ENCODE measurements at places on chromosomes 4 and X. TPM values are rescaled to one million over a fixed set of nuclear protein-coding genes. Genes with fewer than 3 reads are reported as not detected.
A peak's percentile ranks its signal among the peaks of the same experiment; 100 is the strongest.

DNA sequence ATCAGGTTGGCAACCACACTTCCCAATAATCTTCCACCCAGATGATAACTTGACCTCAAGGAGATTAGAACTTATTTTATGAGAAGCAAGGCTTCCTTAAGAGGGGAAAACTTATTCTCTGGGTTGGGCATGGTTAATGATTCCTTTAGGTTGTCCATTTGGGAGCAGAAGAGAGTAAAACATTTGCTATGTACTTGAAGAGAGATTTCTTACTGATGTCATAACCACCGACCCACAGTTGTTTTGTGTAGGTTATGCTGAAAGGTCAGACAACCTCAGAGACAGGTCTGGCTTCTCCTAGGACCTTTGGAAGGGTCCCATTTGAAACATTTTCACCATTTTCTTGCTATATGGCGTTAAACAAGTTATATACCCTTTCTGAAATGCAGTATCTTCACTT, 56.1 kb downstream of the FAM114A1 start:
- no peak for DNase-seq

DNA sequence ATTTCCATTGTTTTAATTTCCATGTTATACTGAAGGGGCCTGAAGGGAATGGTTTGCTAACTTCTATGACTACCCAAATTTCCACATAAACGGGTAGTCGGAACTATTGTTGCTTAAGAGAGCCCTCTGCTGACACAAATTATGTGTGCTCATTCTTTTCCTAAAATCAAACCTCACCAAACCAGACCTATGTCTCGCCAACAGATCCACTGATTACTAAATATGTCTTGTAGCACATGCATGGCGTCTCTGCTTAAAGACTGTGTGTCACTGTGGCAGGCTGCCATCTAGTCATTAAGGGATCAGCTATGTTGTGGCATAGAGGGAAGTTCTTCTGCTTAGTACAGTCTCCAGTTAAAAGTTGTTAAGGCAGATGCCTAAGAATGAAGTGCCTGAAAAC, 25.1 kb downstream of the PIR start:
- no peak for DNase-seq

DNA sequence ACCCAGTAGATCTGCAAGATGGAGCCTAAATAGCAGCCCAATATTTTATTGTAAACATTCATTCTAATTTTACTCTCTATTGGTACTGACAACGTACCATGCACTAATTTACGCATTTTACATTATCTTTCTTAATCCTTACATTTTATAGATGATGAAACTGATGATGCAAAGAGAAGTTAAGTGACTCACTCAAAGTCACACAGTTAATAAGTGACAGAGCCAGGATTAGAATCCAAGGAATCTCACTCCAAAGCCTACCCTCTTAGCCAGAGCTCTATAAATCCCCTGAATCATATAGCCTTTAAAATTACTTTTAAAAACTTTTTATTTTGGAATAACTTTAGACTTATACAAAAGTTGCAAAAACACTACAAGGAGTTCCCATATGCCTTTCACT, 37.6 kb downstream of the PHKA1 start:
- DNase-seq, result no peak

TCEAL1 gene
- total RNA-seq, result 25.2 TPM

DNA sequence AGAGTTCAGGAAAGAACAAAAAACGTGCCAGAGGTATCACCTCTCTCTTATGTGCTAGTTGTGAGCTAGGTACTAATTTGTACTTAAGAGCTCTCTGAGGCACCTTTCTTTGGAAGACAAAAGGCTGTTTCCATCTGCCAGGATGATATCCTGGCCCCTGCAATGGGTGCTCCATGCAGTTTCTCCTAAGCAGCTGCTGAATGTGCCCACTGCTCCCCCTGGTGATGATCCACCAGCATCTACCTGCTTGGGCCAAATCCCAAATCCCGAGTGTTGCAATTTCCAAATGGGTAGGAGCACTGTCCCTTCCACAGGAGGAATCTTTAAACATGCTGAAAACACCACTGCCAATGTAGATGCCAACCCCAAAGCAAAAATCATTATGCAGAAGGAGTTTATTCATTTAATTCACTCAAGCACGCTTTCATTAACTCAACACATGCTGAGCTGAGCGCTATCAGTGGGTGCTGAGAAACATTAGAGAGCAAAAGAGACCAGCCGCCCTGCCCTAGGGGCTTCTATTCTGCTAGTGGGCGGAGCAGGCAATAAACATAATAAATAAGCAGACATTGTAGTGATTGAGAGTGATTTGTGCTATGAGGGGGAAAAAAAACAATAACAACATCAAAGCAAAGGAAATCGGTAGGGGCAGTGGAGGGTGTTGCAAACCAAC, 69.6 kb upstream of the C4orf50 start:
- peak; percentile 29 for DNase-seq

GRCh38 chrX:8323356-8323755, 141.3 kb upstream of the VCX3B start:
- DNase-seq, result no peak

OTUD4 gene
- total RNA-seq, result 44.2 TPM

- DNase-seq, result no peak
Measured at GRCh38 chrX:70253377-70254062, 6.5 kb downstream of the P2RY4 start.

- DNase-seq, result no peak
Measured at GRCh38 chr4:29046186-29046585, 1674.0 kb upstream of the PCDH7 start.

DNA sequence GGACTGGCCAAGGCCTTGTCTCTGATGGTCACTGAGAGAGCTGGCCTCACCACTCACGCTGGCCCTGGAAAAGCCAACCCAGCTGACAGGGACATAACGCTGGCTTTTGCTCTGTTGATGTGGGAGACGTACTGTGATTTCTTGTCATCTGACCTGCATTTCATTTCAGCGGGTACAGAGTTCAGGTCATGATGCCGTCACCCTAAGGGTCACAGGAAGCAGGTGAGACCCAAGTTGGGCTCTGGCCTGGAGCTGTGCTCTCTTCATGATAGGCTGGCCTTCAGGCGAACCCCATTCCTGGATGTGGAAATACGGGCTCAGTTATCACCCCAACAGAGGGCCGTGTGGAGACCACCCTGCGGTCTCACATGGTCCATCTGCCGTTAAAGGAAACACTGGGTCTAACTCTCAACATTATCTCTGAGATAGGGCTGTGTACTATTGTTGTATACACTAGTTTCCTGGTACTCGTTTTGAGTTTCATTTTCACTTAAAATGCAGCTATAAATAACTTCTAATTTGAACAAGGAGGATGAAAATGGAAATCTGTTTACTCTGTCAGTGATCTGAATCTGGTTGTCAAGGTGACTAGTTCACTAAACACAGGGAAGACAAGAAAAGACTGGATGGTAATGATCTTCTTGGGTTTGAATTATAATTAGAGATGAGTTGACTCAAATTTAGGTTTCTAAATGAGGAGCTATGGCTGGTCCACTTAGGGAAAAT, 89.1 kb downstream of the TBC1D9 start:
- no peak for DNase-seq
